ENCODE measurements at places on chromosomes 16 and 17.

- no peak for DNase-seq
These were observed 5.9 kb downstream of the CA5A start for GRCh38 chr16:87930456-87930855.

- no peak for DNase-seq
These were observed 57.9 kb downstream of the ADCY9 start for GRCh38 chr16:4058386-4058785.

DNA sequence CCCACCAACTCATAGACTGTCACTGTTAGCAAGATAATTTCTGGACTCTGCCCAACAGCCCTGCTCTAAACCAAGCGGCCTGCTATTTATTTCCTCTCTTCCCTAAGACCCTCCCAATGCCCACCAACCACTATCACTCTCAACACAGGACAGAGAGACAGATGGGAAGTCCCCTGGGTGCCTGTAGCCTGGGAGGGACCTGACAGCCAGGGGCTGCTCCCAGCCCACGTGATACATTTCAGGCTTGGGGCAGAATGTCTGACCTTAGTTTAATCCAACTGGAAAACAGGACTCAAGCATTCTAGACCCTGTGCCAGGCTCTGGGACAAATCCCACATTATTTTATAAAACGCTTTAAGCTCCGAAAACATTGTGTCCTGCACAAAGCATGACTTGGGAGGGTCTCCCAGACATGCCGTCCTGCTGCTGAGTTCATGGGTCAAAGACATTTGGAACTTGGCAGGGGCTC lies 23.6 kb downstream of the XYLT1 start:
- DNase-seq = no peak

GRCh38 chr17:6780886-6781285 lies 4.9 kb downstream of the FBXO39 start:
- DNase-seq = no peak

DNA sequence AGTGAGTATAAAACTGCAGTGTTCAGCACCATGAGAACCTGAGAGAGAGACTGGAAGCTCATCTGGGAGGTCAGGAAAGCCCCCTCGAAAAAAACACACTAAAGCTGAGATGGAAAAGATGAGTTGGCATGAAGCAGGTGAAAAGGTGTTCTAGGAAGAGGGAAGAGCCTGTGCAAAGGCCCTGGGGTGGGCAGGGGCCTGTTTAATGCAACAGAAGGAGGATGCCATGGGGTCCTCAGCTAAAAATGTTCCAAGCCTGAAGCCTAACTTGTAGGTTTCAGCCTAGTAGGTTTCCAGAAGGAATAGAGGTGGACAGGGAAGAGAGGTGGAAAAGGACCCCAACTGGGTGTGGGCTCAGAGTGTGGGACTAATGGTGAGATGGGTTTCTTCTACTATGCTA lies 242.3 kb upstream of the ZFHX3 start:
- no peak for DNase-seq

GRCh38 chr17:49339354-49339753 lies 22.7 kb downstream of the ZNF652 start:
- DNase-seq = no peak
